ENCODE measurements at places on chromosomes 7 and 10.

GRCh38 chr10:67665491-67665890, 30.5 kb downstream of the CTNNA3 start:
- no peak for DNase-seq

- no peak for DNase-seq
These were observed 53.0 kb upstream of the PDGFA start for GRCh38 chr7:572416-573268.

DNA sequence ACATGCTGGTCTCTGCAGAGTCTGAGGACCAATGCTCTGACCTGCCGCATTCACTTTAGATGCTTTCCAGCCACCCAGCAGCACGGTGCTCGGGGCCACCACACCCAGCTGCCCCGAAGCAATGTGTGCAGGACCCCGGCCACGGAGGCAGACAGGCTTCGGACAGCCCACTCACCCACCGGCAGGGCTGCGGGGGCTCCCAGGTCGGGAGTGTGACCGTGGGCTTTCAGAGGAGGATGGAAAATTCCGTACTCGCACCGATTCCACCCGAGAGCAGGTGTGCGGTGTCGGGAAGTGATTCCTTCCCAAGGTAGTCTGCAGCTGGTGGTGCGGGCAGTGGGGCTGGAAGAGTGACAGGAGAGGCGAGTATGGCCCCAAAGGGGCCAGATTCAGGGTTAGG, 190.9 kb downstream of the DNAJB6 start:
- DNase-seq: no peak

DNA sequence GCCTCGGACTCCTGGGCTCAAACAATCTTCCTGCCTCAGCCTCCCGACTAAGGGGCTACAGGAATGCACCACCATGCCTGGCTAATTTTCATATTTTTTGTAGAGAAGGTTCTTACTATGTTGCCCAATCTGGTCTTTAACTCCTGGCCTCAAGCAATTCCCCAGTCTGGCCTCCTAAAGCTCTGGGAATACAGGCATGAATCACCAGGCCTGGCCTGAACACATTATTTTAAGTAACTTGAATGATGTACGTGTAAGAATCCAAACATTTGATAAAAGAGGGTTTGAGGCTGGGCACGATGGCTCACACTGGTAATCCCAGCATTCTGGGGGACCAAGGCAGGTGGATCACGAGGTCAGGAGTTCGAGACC, 13.0 kb upstream of the BAMBI start:
- no peak for DNase-seq

Measured in NCI-H1694 (cell line).